Endothelial cell of umbilical vein (primary cell): ENCODE measurements at places on chromosomes 2 and 18. TPM values are rescaled to one million over a fixed set of nuclear protein-coding genes. Genes with fewer than 3 reads are reported as not detected.

GRCh38 chr2:38862476-38862875 lies 13.3 kb downstream of the DHX57 start:
- no peak for DNase-seq

DNA sequence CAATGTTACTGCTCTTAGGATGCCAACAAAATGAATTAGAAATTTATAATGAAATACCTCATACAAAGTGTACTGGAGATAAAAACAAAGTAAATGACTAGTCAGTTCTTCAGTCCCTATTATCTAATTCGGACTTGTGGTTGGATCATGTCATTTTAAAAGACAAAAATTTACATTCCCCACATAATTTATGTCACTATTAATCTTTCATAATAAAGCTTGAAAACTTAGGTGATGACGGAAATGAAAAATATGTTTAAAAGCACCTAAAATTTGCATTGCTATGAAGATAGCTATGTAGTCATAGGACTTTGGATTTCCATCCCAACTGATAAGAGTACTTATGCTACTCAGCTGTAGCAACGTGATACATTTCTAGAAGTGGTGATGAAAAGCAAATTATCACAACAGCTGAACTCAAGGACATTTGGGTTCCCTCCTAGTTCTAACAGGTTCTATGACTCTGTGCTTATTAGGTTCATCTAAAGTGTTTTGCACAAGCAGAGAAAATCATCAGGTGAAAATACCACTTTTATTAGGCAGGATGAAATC lies 58.4 kb downstream of the LRPPRC start:
- DNase-seq, result no peak

The RGPD6 gene
- total RNA-seq, result 21.0 and 25.4 TPM in 2 replicates

The IL36B gene
- total RNA-seq, result not detected in 2 replicates

GRCh38 chr2:166357068-166357949 lies 18.4 kb downstream of the SCN9A start:
- no peak for DNase-seq

DNA sequence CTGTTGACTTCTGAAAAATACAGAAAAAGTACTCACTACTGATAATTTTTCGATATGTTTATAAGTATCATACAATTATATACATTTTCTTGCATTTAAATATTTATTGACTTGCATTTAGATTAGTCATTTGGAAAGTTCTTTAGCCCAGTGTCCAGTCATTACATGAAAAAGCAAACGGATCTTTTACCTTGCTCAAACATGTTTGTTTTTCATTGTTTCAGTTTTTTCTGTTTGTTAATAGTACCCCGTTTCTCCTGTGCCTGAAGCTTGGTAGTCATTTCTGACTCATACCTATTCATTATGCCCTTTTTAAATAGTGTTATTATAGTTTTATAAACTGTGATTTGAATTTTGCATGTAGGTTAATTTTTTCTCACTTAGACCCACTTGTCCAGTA lies 28.1 kb downstream of the CEP192 start:
- DNase-seq, result peak; percentile 58

DNA sequence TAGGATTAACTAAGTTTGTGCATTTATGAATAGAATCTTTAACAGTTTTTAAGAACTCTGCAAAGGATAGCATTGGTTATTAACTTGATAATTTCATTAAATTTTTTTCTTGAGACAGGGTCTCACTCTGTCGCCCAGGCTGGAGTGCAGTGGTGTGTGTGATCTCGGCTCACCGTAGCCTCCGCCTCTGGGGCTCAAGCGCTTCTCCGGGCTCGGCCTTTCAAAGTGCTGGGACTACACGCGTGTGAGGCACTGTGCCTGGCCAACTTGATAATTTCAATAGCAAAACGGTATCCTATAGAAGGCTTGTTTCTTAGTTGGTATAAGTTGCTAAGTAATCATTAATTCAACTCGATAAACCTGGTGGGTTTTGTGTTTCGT lies 38.0 kb downstream of the ADNP2 start:
- DNase-seq, result peak; percentile 35

- DNase-seq, result no peak
Measured at GRCh38 chr18:13278062-13278630, 59.6 kb downstream of the LDLRAD4 start.

GRCh38 chr2:240959214-240959940 lies 39.0 kb upstream of the SNED1 start:
- no peak for DNase-seq

GRCh38 chr18:59502274-59503175 lies 143.5 kb upstream of the LMAN1 start:
- DNase-seq, result no peak

The BCL2 gene
- total RNA-seq, result 3.8 and 5.0 TPM in 2 replicates

DNA sequence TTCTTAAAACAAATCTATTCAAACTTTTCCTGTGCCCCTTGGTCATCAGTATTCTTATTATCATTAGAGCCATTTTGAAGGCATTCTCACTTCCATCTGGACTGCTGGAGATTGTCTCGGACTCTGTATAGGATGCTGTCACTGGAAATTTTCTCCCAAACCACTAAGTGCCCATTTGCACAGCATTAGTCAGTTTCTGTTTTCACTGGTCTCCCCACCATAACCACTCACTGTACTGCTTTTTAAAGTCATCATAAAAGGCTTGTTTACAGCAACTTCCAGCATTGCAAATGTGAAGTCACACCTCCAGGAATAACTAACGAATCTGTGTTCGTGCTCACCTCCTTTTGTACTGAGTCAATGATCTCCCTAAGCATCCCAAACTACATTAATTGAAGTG lies 150.9 kb upstream of the SERTAD2 start:
- no peak for DNase-seq

- peak; percentile 58 for DNase-seq
Measured at GRCh38 chr2:61135510-61135909, 26.5 kb upstream of the C2orf74 start.

- peak; percentile 34 for DNase-seq
Measured at GRCh38 chr18:12652861-12653401, 5.0 kb downstream of the SPIRE1 start.

GRCh38 chr2:141778315-141778835 lies 352.4 kb downstream of the LRP1B start:
- no peak for DNase-seq

DNA sequence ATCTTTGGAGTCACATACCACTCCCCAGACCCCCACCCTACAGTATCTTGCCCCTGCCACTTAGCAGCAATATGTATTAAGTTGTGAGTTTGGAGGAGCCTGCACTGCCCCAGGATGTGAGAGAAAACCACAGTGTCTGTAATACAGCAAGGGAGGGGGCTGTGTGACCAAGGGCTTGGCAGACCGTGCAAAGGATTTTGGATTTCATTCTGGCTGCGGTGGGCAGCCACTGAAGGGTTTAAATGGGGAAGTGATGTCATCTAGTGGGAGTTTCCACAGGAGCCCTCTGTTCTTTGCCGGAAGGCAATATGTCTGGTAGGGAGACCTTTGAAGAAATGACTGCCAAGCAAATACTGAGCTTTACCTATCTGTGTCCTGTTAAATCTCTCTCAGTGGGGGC lies 202.4 kb downstream of the FHOD3 start:
- no peak for DNase-seq

The TRMT61B gene
- total RNA-seq, result 13.6 and 14.9 TPM in 2 replicates

The ANKRD30BL gene
- not detected in 2 replicates for total RNA-seq

- DNase-seq, result no peak
Measured at GRCh38 chr2:75424936-75425619, 135.7 kb downstream of the EVA1A start.

The TMEM178A gene
- 0.90 and 2.8 TPM in 2 replicates for total RNA-seq

DNA sequence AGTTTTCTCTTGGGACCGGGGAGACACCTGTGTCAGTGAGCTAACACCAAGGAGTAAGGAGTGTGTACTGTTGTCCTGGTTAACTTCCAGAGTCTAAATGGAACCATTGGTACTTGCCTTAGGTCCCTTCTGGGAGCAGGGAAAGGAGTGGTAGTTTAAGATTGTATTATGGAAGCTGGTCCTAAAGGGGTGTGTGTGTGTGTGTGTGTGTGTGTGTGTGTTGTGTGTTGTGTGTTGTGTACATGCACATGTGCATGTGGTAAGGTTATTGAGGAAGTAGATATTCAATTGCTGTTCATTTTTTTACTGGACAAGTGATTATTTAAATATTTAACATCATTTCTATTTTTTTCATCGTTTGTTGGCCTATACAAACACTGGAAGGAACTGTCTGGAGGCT lies 1.4 kb downstream of the APLF start:
- no peak for DNase-seq

GRCh38 chr2:96859681-96860064 lies 1.9 kb upstream of the ANKRD39 start:
- no peak for DNase-seq

The CKAP2L gene
- 25.2 and 30.7 TPM in 2 replicates for total RNA-seq

DNA sequence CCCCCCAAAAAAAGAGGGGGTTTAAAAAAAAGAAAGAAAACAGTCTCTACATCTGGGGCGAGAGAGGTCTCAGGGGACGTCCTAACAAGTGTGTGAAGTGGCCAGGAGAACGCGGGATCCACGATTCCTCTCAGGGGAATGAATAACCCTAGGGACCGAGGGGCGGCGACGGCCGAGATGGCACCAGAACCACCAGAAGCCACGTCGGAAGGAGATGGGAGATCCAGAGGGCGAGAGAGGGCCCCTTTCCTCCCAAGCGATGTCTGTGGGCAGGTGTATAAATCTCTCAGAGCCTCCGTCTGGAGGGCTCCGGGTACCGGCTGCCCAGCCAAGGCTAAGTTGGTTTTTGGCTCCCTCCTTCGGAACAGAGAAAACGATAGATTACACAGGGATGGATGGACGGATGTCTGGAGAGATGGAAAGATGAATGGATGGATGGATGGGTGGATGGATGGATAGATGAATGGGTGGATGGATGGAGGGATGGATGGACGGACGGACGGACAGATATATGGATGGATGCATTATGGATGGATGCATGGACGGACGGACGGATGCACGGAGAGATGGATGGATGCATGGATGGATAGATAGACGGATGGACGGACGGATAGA lies 1.7 kb downstream of the EPHA4 start:
- peak; percentile 50 for DNase-seq

DNA sequence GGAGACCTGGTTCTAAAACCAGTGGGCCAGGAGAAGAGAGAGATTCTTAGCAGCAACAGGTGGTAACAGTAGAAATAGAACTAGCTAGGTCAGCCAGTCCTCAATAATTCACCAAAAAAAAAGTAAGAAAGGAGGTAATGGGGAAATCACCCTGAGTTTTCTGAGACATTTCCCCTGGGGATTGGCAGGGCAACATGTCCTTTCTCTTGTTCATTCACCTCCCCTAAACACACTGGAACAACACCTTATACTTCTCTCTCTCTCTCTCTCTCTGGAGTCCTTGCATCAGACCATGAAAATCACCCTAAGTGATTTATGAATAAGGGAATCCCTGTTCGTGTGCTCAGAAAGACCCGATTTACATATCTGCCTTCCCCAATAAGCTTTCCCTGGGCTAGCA lies 64.8 kb downstream of the COX7A2L start:
- no peak for DNase-seq

DNA sequence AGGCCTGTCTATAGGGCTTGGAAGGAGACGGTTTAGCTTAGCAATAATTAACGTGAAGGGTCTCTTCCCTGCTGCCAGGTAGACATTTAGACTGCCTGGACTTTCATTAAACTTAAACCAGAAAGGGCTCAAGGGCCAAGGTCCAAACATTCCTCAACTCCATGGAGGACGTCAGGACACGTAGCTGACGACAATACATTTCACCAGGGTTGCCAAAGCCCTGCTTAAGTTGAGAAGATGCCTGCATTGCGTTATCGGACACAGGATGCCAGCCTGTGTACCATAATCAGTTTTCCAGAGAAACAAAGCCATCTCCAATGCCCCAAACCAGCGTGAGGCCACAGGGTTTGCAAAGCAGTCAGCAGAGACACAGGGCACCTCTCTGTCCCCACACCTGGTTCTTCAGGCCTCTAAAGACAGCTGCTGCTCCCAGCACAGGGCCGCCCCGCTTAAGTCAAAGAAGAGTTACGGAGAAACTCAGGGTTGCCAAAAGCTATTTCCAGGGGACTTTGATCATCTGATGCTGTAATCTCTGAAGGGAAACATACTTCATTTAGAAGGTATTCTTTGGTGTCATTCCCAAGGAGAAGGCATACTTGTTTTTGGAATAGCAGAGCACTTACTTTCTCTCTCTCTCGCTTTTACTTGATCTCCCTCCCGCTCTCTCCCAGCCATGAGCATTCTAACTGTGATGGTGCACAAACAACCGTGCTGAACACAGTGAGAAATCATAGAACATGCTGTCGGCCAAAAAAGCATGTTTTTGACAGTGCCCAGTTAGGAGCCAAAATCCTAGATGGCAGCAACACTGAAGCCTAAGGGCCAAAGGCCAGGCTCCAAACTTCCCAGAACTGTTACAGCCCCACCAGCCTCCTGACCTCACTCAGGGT lies 46.0 kb downstream of the TTC32 start:
- no peak for DNase-seq

The DDX18 gene
- total RNA-seq, result 47.8 and 50.4 TPM in 2 replicates

- DNase-seq, result no peak
Measured at GRCh38 chr2:122238006-122238559, 482.6 kb downstream of the TSN start.

The FRZB gene
- total RNA-seq, result 0.09 TPM in 1 of 2 replicates, not detected in the other

GRCh38 chr2:19250906-19251305 lies 107.5 kb downstream of the OSR1 start:
- DNase-seq, result no peak

- DNase-seq, result no peak
Measured at GRCh38 chr2:164039270-164039669, 303.5 kb upstream of the FIGN start.

GRCh38 chr2:113240915-113241911 lies 37.5 kb downstream of the PAX8 start:
- DNase-seq, result peak; percentile 93

DNA sequence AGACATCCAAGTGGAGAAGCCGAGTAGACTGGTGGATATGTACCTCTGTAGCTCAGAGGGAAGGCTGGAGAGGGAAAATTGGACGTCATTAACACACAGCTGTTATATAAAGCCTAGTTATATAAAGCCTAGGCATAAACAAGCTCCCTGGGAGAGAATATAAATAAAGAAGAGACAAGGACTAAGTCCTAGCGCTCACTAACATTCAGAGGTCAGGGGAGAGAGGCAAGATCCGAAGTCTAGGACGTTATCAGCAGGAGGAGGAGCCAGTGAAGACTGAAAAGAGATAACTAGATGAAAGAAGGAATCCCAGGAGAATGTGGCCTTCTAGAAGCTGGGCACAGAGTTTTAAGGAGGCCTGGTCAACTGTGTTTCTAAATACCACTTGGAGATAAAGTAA lies 55.3 kb downstream of the NOL10 start:
- DNase-seq, result no peak

DNA sequence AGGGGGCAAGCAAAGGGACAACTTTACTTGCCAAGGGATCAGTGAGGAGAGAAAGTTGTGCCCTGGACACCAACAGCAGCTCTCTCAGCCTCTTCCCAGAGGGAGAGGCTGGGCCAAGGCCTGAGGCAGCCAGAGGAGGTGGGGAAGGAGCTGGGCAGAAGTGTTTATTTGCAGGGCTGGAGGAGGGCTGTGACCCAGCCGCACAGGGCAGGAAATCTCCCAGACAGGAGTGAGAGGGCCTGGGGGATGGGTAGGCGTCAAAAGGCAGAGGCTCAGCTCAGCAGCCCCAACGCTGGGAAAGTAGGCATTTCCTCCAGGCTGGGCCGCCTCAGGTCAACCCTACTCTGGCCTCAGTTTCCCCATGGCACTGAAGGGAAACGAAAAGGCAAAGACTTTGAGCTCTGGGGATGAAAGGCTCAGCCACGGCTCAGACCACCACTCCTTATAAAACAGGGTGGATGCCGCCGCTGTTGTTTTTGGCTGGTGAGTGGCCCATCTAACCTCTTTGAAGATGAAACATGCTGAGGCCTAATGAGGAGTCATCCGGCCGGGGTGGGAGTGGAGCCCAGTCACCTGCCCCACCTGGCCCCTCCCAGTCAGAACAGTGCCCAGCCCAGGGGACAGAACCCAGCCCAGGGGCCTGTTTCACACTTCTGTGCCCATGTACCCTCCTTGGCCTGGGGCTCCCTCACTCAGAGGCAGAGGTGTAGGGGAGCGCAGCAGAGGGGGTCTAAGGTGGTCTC lies 21.9 kb upstream of the SEMA4C start:
- DNase-seq, result peak; percentile 34
